ENCODE measurements at places on chromosomes 7 and 10.

- H3K4me3 ChIP-seq: no peak overlapping the region
- H3K27ac ChIP-seq: no peak overlapping the region
- H3K4me1 ChIP-seq: no peaks in the 10 kb centered on the region
Observed at GRCh38 chr10:35572583-35572982, 32.6 kb upstream of the GJD4 start.

GRCh38 chr7:135710417-135711138, 17.4 kb downstream of the SLC13A4 start:
- H3K27me3 ChIP-seq: no peaks in the 10 kb centered on the region
- no peak overlapping the region for H3K27ac ChIP-seq
- no peak overlapping the region for H3K4me3 ChIP-seq
- no peak for DNase-seq

- H3K36me3 ChIP-seq: no peaks in the 10 kb centered on the region
- no peak for DNase-seq
- no peak overlapping the region for H3K27ac ChIP-seq
Observed at GRCh38 chr7:37349979-37350590, 98.6 kb downstream of the ELMO1 start.

DNA sequence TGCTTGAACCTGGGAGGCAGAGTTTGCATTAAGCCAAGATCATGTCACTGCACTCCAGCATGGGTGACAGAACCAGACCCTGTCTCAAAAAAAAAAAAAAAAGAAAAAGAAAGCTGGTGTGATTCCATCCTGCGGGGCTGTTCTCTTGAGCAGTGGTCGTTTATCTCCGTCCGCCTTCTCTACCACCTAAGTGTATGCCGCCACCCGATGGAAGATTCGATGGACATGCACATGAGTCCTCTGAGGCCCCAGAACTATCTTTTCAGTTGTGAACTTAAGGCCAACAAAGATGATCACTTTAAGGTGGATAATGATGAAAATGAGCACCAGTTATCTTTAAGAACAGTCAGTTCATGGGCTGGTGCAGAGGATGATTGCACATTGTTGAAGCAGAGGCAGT, 65.7 kb downstream of the ABRAXAS2 start:
- no peak overlapping the region for H3K4me3 ChIP-seq
- H3K27ac ChIP-seq: no peak overlapping the region
- DNase-seq: no peak
- no peaks in the 10 kb centered on the region for H3K27me3 ChIP-seq
- H3K36me3 ChIP-seq: no peaks in the 10 kb centered on the region

- H3K4me3 ChIP-seq: no peak overlapping the region
- peaks cover 60% of the 10 kb centered on the region for H3K4me1 ChIP-seq
- H3K27me3 ChIP-seq: no peaks in the 10 kb centered on the region
Observed at GRCh38 chr10:12481924-12482323, 132.6 kb downstream of the CAMK1D start.

All from naive thymus-derived CD8-positive, alpha-beta T cell (primary cell).